ENCODE measurements at places on chromosomes 12 and 14. TPM values are rescaled to one million over a fixed set of nuclear protein-coding genes. Genes with fewer than 3 reads are reported as not detected.

The THTPA gene
- 9.5 TPM for total RNA-seq

The HOXC5 gene
- not detected for total RNA-seq

The RNASE13 gene
- total RNA-seq: not detected

The SLC25A29 gene
- total RNA-seq: 21.3 TPM

The PKP2 gene
- total RNA-seq: not detected

The DCN gene
- total RNA-seq: 30.7 TPM

The TAS2R9 gene
- not detected for total RNA-seq

The MUCL1 gene
- total RNA-seq: not detected

The MDP1 gene
- 8.3 TPM for total RNA-seq

Measured in SK-MEL-5 (cell line).